ENCODE measurements at places on chromosomes 13 and 19.

DNA sequence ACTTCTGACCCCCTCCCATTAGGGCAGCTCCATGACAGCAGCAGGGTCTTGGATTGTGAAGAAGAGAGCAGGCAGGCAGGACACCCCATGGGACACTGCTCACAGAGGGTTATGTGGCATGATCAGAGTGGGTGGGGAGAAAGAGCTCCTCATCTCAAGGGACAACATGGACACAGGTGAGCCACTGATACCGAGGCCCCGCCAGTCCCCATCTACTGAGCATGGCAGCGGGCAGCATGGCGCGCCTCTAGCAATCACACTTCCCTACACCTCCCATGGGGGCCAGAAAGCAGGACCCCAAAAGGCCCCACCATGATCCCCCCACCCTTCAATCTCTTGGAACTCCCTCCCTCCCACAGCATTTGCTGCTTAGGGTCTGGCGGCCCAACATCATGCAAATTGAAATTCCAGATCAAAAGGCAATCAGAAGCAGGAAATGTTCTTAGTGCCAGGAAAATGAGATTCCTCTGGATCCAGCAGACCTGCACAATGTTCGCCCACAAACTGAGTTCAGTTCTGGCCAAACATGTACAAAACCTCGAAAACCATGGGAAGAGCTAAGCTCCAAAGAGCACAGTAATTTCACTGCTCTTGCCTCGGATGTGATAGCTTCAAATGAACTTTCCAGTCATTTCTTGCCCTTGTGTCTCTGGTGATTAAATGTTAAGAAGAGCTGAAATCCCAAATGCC, 14.8 kb downstream of the DOCK9 start:
- no peak for DNase-seq

- no peak for DNase-seq
Measured at GRCh38 chr13:50494138-50494537, 349.4 kb downstream of the DLEU7 start.

DNA sequence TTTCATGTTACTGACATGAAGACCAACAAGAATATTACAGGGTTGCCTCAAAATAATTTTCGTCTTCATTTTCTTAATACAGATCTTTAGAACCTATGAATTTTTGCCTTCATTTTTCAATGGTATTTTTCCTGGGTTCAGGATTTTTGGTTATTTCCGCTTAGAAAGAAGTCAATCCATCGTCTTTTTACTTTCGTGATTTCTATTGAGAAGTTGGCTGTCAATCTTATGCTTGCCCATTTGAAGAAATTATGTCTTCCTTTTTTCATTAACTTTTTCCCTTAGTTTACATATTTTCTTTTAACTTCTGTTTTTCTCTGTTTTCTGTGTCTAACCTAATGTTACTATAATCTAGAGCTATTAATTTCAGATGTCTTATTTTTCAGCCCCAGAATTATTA, 868.9 kb upstream of the SLC10A2 start:
- no peak for DNase-seq

DNA sequence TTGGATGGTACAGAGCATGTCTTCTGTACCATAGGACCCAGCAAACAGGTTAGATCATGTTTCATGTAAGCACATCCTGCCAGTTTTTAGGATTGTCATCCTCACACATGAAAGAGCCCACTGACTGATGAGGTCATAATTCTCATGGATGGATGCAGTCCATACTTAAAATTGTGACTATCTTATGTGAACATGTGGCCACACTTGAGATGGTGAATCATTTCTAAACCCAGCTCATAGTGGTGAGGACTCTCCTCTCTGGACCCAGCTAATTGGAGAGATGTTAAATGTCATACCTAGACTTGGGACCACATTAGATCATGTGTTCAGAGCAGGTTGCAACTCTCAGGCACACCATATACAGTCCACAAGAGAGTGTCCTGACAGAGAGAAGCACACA, 24.8 kb upstream of the ZNF254 start:
- no peak for DNase-seq

- no peak for DNase-seq
Measured at GRCh38 chr19:37412700-37413099, 41.8 kb downstream of the ZNF527 start.

DNA sequence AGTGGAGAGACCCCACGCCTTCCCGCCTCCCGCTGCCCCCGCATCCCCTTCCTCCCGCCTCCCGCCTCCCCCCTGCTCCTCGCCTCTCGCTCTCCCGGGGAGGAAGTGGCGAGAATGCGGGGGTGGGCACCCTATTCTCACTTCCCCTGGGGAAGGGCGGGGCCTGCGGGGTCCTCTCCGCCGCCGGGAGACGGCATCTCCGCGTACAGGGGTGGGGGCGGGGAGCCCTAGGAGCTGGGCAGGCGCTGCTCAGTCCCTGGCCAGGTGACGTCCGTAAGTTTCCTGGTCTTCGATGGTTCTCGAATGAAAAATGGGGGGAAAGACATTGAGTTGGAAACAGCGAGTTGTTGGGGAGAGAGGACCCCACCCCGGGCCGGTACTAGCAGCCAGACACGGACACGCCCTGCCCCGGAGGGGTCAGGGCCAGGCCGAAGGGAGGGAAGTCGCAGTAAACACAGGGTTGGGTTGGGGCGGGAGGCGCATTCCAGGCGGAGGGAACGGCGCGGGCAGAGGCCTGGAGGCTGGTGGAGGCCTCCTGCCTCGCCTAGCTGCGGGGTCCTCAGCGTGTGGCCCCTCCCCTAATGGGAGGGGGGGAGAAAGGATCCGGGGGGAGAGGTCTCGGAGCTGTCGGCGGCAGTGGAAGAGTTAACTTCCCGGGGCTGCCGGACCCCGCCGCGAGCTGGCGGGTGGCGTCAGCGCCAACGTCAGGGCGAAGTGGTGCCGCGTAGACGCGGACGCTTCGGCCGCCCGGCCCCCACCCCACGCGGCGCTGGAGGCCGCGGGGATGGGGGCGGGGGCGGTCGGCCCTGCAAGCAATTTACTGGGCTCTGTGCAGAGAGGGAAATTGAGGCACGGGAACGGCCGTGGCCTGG, 10.4 kb upstream of the JUND start:
- peak; percentile 90 for DNase-seq

DNA sequence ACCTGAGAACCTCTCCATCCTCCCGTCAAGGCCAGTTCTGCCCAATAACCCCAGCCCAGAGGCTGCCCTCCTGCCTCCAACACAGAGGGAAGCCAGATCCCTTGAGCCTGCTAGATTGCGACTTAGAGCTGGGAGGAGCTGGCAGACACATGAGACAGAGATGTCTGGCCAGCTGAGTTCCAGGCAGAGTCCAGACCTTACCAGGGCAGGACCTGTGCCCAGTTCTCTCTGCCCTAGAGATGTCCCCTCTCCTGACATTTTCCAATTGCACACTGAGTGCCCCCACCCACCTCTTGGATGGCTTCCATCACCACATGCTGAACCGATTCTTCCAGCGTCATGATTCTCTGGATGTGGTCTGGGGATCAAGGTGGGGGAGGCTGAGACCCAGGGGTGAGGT, 3.0 kb downstream of the HOOK2 start:
- no peak for DNase-seq

DNA sequence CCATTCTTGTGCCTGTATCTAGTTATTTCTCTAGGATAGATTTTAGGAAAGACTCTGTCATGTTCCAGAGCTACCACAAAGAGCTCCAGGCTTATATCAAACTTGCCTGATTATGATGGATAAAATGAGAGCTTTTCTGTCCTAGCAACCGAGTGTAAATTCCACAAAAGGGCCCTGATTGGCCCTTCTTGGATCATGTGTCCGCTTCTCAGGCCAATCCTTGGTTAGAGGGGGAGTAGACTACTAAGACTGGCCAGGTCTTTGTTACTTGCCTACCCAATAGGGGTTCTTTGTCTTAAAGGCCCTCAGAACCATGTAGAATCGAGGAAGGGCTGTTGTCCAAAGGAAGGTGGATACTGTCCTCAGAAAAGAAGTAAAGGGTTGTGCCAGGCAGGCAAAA, 2.4 kb downstream of the DHX34 start:
- no peak for DNase-seq

- DNase-seq = no peak
Measured at GRCh38 chr13:59461411-59461810, 702.3 kb downstream of the DIAPH3 start.

GRCh38 chr19:38658462-38659306, 11.2 kb downstream of the ACTN4 start:
- DNase-seq = no peak

GRCh38 chr13:48493851-48494250, 39.0 kb downstream of the RCBTB2 start:
- DNase-seq = no peak

- DNase-seq = no peak
Measured at GRCh38 chr13:23986619-23987018, 89.3 kb upstream of the C1QTNF9B start.

GRCh38 chr13:111573801-111574200, 253.4 kb downstream of the TEX29 start:
- no peak for DNase-seq

GRCh38 chr13:44784708-44785080, 204.6 kb downstream of the NUFIP1 start:
- DNase-seq = no peak

- DNase-seq = no peak
Measured at GRCh38 chr19:5298471-5298901, 42.1 kb downstream of the PTPRS start.

DNA sequence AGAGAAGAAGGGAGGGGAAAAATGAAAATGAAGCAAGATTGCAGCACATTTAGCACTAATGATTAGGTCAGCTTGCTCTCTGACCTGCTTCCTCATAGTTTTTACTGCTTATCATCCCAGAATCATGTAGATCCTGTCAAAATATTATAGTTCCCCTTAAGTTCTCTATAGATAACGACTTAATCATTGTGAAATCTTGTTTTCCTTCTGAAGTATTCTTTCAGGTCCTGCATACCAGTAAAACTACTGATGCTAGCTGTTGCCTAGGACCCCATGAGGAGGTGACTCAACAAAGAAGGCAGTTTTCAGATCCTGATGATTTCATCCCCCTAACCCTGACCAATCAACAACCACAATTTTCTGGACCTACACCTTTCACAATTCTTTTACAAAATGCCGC, 1131.7 kb downstream of the SLITRK5 start:
- DNase-seq = no peak

DNA sequence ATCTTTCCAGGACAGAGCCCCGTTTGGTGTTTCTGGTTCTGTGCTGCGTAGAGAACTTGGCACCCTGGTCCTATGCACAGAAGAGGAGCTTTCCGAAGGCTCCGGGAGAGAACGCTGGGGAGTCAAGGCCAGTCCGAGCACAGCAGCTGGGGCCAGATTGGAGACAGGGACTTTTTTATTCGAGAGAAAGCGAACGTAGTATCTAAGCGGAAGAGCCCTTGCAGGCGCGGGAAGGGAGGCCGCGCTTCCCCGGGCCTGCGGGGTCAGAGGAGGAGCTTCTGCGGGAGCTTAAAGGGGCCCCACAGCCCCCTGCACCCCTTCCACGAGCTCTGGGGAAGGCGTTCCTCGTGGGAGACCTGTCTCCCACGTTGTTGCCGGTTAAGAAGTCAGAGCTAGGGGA, 48.6 kb upstream of the ARHGEF7 start:
- DNase-seq = no peak

DNA sequence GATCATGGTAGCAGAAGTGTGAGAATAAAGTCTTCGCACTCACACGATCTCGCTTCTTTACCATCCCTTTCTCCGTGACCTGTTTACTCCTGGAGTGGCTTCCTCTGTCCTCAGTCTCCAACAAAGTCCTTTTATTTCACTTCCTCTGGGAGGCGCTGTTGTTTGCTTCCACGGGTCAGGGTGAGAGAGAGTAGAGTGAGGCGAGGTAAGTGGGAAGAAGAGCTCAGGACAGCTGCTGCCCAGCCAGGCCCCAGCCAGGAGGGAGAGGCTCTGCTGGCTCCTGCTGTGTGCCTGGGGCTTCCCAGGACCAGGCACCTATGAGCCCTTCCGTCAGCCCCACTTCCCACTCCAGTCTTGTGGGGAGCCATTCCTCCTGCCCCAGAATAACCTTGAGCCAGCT, 242.1 kb downstream of the FGF9 start:
- no peak for DNase-seq

- DNase-seq = no peak
Measured at GRCh38 chr13:43139211-43139610, 115.8 kb downstream of the DNAJC15 start.

DNA sequence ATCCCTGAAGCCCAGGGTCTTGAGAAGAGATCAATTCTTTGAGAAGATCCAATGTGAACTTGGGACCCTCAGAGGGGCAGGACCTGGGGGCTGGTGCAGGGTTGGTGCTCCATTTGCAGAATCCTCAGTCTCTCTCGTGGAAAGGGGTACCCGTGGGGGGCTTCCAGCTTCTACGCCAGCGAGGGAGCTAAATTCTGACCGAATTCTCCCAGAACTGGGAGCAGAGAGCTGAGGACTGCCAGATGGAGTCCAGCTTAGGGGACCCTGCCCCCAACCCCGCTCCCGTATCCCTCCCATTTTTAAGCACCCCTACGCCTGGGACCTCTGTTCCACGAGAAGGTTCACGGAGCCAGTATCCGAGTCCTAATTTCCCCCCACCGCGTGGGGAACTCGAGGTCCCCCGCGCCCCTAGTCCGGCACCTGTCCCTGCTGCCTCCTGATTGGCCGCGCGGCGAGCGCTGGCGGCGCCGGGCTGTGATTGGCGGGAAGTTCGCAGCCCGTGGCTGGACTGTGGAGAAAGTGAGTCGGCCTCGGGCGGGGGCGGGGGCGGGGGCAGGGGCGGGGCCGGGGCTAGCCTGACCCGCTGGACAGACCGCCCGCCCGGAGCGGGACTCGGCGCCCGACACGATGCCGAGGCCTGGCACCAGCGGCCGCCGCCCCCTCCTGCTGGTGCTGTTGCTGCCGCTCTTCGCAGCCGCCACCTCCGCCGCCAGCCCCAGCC, 4.4 kb upstream of the LTBP4 start:
- no peak for DNase-seq

DNA sequence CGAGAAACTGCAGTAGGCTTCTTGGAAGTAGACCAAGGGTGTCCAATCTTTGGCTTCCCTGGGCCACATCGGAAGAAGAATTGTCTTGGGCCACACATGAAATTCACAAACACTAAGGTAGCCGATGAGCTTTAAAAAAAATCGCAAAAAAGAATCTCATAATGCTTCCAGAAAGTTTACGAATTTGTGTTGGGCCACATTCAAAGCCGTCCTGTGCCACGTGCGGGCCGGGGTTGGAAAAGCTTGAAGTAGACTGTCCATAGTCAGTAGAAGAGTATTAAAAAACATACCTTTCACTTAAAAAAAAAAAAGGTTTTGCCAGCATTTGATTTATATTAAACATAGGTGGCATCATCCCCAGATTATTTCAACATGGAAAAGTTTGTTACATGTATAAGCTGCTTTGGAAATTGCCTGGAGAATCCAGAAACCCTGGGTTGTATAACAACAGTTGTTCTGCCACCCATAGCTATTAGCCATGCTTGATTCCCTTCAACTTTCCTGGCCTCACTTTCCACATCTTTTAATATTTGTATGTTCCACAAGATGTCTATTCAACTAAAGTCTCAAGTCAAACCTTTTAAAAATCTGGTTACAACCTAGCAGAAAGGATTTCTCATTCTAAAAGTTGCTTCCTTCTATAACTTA, 1.0 kb downstream of the IFT88 start:
- DNase-seq = no peak

GRCh38 chr13:27965343-27965739, 3.8 kb downstream of the CDX2 start:
- no peak for DNase-seq

GRCh38 chr13:99417201-99418102, 83.8 kb upstream of the TM9SF2 start:
- no peak for DNase-seq
